ENCODE measurements at places on chromosomes 4 and X. TPM values are rescaled to one million over a fixed set of nuclear protein-coding genes. Genes with fewer than 3 reads are reported as not detected.

The TBC1D8B gene
- total RNA-seq = 2.6 TPM

The TLR7 gene
- total RNA-seq = not detected

The PF4V1 gene
- total RNA-seq = not detected

The XK gene
- total RNA-seq = 0.85 TPM

The SH2D1A gene
- total RNA-seq = not detected

The ABLIM2 gene
- total RNA-seq = 0.90 TPM

The DCK gene
- 13.2 TPM for total RNA-seq

- H3K27ac ChIP-seq = no peak overlapping the region
- DNase-seq = no peak
- H3K4me3 ChIP-seq = no peak overlapping the region
- H3K36me3 ChIP-seq = peaks cover 25% of the 10 kb centered on the region
- no peaks in the 10 kb centered on the region for H3K4me1 ChIP-seq
- no peaks in the 10 kb centered on the region for H3K27me3 ChIP-seq
Measured at GRCh38 chr4:23083391-23083790, 390.7 kb downstream of the GBA3 start.

DNA sequence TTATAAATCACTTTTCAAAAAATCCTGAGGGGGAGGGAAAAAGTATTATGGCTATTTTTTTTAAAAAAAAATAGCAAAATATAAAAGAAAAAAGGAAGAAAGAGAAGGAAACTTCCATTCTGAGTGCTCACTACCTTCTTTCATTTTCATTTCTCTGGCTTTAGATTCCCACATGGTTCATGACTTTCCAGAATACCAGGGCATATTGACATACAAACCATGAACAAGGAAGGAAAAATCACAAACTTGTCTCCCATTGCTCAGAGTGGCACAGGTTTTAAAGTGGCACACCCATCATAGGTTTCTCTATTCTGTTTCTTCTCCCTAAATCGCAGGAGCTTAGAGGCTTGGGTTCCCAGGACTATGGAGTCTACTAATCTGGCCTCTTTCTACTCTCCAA lies 136.3 kb upstream of the CXXC4 start:
- H3K27ac ChIP-seq = no peak overlapping the region
- no peaks in the 10 kb centered on the region for H3K36me3 ChIP-seq
- H3K27me3 ChIP-seq = no peaks in the 10 kb centered on the region
- H3K4me1 ChIP-seq = no peaks in the 10 kb centered on the region

- no peaks in the 10 kb centered on the region for H3K27me3 ChIP-seq
- no peaks in the 10 kb centered on the region for H3K4me1 ChIP-seq
- H3K36me3 ChIP-seq = peaks cover 8% of the 10 kb centered on the region
Measured at GRCh38 chrX:10198254-10198653, 41.5 kb downstream of the CLCN4 start.

DNA sequence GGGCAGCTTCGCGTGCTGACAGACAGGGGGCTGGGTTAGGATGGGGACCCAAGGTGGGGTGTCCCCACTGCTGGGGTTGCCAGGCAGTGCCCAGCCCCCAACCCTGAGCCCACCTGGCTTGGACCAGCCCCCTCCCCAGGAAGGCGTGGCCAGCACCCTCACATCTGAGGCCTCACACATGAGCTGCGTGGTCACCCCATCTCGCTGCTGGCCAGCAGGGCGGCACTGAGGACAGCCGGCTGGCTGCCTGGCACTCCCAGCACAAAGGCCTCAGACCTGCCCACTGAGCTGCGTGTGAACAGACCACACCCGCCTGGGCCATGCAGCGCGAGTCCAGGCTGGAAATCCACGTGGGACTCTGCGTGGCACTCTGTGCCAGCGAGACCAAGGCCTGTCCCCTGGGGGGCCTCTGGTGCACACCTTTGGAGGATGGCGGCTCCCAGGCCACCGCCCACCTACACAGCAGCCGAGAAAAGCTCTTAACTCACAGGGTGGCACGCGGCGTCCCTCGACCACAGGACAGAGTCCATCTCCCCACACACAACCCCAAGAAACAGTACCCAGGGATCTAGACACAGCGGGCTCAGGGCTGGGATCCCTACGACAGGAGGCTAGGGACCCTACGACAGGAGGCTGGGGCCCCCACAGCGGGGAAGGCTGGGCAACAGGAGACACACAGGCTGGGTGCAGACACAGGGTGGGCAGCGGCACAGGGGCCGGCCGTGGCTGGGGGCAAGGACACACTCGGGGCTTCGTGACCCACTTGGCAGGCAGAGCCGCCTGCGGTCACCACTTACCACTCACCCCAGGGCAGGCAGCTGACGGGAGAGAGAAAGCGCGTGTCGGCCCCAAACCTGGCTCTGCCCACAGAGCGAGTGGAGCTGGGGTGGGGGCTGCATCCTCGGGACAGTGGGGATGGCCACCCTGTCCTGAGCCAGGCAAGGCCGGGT lies 9.8 kb downstream of the DGKQ start:
- no peaks in the 10 kb centered on the region for H3K4me1 ChIP-seq
- H3K27ac ChIP-seq = no peak overlapping the region
- H3K4me3 ChIP-seq = no peak overlapping the region
- no peak for DNase-seq

DNA sequence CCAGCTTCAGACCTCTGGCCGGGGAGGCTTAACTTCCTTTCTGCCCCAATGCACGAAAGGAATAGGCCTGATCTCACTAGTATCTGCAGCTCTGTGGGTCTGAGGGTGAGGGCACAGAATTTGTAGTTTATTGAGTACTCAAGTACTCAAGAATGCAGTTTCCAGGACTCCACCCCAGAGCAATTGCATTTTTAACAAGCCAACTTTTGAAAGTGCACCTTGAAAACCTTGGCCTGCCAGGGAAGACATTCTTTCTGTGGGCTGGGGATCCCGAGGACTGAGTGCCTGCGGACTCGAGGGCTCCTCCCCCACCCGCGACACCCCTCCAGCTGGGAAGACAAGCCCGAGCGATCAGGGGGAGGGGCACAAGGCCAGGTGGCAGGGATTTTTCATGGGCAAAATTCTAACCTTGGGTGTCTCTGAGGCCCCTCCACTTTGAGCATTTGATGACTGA lies 22.4 kb downstream of the RS1 start:
- H3K27me3 ChIP-seq = no peaks in the 10 kb centered on the region
- no peak overlapping the region for H3K27ac ChIP-seq
- H3K4me3 ChIP-seq = no peak overlapping the region
- peak; percentile 40 for DNase-seq
- H3K36me3 ChIP-seq = peaks cover 7% of the 10 kb centered on the region
- no peaks in the 10 kb centered on the region for H3K4me1 ChIP-seq

DNA sequence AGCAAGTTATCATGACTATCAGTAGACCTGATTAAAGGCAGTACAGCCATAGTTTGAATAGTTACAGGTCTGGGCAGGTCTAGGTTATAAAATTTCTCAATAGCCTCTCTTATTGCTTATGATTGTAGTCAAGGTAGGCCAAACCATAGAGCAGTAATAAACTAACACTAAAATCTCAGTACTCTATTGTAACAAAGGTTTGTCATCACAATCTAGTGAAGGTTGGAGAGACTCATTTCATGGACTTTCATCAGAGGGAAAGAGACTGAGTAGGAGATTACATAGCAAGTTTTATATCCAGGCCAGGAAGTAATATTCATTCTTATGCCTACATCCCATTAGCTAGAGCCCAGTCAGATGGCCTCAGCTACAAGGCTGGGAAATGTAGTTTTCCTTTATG lies 141.0 kb downstream of the ASB9 start:
- H3K36me3 ChIP-seq = no peaks in the 10 kb centered on the region
- DNase-seq = no peak
- no peaks in the 10 kb centered on the region for H3K27me3 ChIP-seq
- H3K4me1 ChIP-seq = no peaks in the 10 kb centered on the region
- no peak overlapping the region for H3K4me3 ChIP-seq
- no peak overlapping the region for H3K27ac ChIP-seq

GRCh38 chr4:133130171-133130570 lies 18.9 kb upstream of the PCDH10 start:
- no peaks in the 10 kb centered on the region for H3K4me1 ChIP-seq
- DNase-seq = no peak
- no peak overlapping the region for H3K27ac ChIP-seq
- no peaks in the 10 kb centered on the region for H3K36me3 ChIP-seq
- H3K4me3 ChIP-seq = no peak overlapping the region
- H3K27me3 ChIP-seq = no peaks in the 10 kb centered on the region

GRCh38 chr4:179755322-179755721 lies 2313.1 kb upstream of the AGA start:
- H3K27me3 ChIP-seq = no peaks in the 10 kb centered on the region
- no peak for DNase-seq
- no peak overlapping the region for H3K4me3 ChIP-seq
- no peaks in the 10 kb centered on the region for H3K36me3 ChIP-seq

GRCh38 chr4:7947927-7948326 lies 8.3 kb upstream of the AFAP1 start:
- no peak for DNase-seq
- no peak overlapping the region for H3K4me3 ChIP-seq
- no peaks in the 10 kb centered on the region for H3K4me1 ChIP-seq
